ENCODE measurements at places on chromosomes 7 and 10.

DNA sequence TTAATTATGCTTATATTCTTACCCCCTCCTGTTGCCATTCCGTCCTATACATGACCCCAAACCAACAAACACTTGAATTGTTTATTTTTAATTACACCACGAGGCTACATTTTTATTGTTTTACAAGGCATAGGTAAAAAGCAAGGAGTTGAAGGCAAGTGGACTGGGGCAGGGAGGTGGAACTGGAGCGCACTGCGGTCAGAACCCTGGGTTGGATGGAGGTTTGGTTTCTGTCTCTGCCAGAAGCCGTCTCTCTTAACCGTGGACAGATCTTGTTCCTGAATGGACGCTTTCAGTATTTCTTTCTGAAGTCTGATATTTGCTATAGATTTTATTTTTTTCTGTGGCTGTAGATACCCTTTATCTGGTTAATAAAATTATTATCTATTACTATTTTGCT lies 19.9 kb upstream of the IGFBP3 start:
- DNase-seq, result no peak

- no peak for DNase-seq
Measured at GRCh38 chr7:157875230-157876179, 538.7 kb downstream of the DNAJB6 start.

GRCh38 chr7:140722254-140722653 lies 25.7 kb downstream of the NDUFB2 start:
- no peak for DNase-seq

GRCh38 chr10:26386781-26387180 lies 51.4 kb upstream of the APBB1IP start:
- DNase-seq, result no peak

DNA sequence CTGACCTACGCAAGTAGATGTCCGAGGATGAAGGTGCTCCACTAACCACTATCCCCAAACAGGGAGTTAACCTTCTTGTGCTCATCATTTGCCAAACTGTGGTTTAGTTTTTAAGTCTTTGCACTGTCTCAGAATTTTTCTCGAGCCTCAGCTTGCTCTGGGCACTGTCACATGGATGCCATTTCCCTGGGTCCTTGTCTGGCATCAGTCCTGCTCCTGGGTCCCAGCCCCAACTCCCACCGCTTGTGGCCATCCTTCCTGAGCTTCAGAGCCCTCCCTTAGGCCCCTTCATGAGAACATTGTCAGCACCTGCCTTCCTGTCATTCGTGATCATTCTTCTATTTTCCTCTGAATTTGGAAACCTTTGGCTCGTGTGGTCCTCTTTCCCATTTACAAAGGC lies 33.8 kb downstream of the C10orf71 start:
- no peak for DNase-seq

DNA sequence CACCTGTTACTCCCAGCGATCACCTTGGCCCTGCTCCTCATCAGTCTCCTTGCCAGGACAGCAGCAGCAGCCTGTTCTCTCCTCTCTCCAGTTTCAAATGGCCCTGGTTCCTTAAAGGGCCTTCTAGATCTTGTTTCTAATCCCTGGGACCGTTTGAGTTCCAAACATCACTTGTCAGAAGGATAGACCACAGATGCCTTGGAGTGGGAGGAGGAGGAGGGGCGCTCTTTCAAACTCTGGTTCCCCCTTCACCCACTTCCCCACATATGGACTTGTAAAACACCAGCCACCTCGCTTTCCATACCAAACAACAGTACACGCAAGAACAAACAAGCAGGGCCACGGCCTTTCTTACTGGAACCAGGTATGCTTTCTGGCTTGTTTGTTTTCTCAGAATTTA lies 104.8 kb downstream of the PLXNA4 start:
- DNase-seq, result peak; percentile 29

DNA sequence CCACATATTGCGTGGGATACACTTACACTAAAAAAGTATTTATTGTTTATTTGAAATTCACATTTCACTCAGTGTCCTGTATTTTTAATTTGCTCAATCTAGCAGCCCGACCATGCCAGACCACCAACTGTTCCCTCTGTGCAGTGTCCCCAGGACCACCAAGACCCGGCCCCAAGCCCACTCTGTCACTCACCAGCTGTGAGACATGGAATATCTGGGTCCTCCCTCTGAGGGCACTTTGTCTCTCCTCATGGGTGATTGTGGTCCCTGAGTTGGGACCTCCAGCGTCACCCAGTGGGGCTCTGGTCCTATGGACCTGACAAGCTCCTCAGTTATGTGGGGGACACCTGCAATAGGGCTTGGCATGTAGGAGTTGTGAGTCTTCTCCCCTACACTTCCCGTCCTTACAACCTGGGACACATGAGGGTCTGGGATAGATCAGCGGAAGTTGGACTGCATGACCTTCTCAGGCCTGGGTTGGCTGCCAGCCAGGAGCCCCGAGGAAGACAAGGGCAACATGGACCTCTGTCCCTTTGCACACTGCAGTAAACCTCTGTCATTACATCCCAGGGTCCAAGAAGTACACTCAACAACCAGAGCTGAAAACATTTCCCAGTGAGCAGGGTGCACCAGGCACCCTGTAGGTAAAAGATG lies 12.1 kb downstream of the C10orf71 start:
- no peak for DNase-seq

- DNase-seq, result no peak
Measured at GRCh38 chr10:103820101-103821062, 35.0 kb downstream of the SH3PXD2A start.
